CD4-positive, alpha-beta T cell treated with Interleukin-4 for 4 hours (primary cell): ENCODE measurements at places on chromosomes 5 and 9.

DNA sequence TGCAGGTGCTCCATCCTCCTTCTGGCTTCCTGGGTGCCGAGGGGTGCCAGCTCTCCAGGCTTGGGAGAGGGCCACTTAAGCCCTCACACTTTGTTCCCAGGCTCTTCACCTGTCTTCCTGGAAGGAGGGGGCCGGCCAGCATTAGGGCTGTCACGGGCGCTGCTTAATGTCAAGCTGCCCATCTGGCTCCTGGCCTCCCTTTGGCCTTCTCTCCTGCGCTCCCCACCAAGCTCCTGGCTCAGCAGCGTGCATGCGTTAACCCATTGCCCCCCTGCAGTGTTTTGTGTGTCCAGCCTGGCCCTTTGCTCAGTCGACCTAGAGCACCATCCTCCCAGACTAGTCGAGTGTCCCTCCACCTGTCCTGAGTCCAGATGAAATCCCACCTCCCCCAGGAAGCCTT, 21.3 kb downstream of the NTNG2 start:
- no peak for DNase-seq

GRCh38 chr5:15694696-15695214, 194.8 kb downstream of the FBXL7 start:
- DNase-seq = no peak

- no peak for DNase-seq
These were observed 167.5 kb upstream of the KLF9 start for GRCh38 chr9:70581955-70582350.

- DNase-seq = no peak
These were observed 6.9 kb downstream of the SHC3 start for GRCh38 chr9:89171693-89172092.

GRCh38 chr5:93257616-93258015, 323.4 kb downstream of the NR2F1-AS1 start:
- DNase-seq = no peak

GRCh38 chr5:59583151-59583809, 310.2 kb downstream of the PDE4D start:
- no peak for DNase-seq

DNA sequence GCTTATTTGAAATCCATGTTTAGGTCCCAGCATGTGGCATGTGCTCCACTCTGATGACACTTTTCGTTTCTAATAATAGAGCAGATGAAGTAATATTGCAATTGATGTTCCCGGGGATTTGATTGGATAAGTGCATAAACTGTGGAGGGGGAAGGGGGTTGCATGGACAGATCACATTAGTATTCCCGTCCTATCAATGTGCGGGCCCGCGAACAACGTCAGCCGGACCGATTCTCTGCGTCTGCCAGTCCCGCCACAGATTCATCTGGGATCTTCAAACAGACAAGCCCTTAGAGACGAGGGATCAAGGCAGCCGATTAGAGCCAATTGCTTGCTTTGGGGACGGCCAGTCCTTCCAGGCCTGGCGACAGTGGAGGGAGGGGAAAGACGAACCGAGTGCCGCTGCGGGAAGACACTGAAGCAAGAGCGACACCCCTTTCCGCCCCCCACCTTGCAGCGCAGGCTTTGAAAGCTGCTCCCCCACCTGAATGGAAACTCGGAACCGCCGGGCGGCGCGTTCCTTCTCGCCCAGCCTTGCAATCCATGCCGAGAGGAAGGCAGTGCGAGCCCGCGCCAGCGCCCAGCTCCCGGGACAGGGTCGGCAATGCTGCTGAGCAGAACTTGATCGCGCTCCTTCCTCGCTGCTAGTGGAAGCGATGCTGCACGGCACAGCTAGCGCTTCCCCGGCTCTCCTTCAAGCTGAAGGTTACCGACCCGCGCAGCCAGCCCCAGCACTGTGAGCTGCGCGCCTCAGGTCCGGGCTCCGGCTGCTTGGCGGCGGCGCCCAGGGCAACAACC, at the start of gene RGS7BP:
RGS7BP (plus strand) TSS at position 247 of the 798 bp plus-strand sequence. CDS start 610 bp downstream, outside the sequence.
- no peak for DNase-seq

GRCh38 chr9:134265078-134265477, 61.2 kb upstream of the RXRA start:
- DNase-seq = no peak

DNA sequence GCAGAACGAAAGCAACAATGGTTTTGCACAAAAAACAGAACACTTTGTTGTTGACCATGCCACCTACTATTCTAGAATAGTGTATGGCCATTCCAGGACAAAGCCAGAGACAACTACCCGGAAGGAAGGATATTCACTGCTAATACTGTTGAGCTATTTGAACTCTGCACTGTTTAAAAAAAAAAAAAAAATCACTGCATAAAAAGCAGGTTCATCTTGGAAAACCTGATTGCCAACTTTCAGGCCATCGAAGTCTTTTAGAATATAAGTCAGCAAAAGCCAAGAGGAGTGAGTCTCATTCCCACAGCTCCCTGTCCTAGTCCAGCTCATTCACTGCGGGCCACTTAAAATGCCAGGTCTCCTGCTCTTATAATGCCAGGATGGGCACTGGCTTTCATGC, 4.0 kb downstream of the ENC1 start:
- DNase-seq = no peak

DNA sequence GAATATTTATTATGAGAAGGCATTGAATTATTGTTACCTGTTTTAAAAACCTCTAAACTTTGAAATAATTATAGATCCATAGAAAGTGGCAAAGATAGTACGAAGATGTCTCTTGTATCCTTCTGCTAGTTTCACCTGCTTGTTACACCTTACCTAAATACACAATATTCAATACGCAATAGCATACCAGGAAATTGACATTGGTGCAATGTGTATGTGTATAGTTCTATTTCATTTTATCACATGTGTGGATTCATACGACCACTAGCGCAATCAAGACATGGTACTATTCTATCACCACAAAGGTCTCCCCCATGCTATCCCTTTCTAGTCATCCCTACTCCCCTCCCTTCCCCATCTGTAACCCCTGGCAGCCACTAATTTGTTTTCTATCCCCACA, 8.5 kb upstream of the OR2S2 start:
- no peak for DNase-seq

DNA sequence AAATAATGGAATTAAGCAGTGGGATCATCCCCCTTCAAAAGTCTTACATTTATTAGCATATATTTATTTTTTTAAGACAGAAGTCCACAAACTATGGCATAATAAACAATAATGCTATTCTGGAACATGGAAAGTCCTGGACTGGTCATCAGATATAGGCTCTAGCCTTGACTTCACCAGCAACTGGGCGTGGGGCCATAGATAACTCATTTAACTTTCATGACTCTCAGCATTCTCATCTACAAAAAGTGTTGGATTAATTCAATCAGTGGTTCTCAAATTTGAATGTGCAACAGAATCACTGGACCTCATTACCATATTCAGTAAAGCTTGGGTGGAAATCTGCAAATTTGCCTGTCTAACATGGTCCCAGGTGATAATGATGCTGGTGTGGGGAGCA, 253.8 kb downstream of the FBXL7 start:
- no peak for DNase-seq

DNA sequence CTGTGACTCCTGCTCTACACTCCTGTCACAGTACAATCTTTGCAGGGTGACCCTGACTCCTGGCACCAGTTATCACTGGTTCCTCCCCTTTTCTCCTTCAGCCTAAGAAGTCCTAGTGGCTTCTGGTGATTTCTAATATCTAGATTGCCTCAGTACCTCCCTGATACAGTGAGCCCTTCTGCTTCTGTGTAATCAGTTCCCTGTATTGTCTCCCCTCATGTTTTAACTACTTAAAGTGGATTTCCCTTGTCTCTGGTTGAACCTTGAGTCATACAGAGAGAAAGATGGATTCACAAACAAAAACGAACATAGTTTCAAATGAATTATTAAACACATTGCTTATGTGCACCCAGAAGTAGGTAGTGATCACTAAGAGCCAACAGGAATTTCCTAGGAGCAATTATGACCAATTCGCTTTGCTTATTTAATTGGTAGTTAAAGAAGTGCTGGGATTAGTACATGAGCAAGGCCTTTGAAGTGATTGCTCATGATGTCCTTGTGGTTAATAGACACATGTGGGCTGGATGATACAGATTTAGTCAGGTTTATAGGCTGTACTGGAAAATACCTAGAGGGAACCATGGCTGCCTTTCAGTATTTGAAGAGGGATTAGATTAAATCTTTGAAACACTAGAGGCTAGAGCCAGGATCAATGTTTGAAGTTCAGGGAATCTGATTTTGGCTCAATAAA, 145.8 kb upstream of the MEF2C start:
- no peak for DNase-seq

DNA sequence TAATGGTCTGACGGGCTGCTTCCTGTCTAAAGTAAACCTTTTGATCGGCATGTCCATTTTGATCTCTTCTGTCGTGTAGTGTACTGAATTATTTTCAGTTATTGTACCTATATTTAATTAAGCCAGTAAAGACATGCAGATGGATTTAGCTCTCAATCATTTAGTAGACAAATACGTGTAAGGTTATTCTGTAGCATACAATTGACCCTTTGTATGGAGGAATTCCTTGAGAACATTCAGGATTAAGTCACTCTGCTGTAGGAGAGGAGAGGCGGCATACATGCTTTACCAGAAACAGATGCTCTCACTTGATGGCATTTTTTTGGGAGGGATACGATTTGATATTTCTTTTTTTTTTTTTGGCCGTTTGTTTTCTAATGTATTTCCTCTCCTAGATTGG, 141.0 kb downstream of the PBX3 start:
- DNase-seq = no peak

GRCh38 chr9:38434853-38435252, 10.6 kb upstream of the IGFBPL1 start:
- DNase-seq = no peak

DNA sequence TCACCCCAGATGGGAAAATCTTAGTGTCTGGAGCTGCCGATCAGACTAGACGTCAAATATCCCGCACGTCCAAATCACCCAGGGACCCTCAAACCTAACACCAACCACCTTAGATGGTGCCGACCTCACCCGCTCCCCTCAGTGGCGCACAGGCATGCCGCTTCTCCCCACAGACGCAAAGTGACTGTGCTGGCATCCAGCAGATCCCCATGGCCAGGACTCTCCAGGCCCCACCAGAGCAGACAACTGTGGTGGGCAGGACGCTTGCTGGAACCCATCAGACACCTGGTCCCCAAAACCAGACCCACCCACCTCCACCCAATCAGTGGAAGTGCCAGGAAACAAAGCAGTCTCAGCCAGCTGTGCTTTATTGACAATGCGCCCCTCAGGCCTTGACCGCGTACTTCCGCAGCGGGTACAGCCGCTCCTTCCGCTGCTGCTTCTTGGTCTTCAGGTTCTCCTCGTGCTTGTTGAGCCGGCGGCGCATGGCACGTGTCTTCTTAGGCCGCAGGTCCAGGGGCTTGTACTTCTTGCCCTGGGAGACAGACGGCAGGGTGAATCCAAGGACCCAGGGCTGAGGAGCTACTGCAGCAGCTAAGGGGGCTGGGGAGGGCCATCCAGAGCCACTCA, 4.1 kb downstream of the RPL35 start:
- no peak for DNase-seq

GRCh38 chr5:130400091-130400490, 495.8 kb downstream of the CHSY3 start:
- DNase-seq = no peak

GRCh38 chr5:142396436-142397038, 71.7 kb upstream of the SPRY4 start:
- no peak for DNase-seq

DNA sequence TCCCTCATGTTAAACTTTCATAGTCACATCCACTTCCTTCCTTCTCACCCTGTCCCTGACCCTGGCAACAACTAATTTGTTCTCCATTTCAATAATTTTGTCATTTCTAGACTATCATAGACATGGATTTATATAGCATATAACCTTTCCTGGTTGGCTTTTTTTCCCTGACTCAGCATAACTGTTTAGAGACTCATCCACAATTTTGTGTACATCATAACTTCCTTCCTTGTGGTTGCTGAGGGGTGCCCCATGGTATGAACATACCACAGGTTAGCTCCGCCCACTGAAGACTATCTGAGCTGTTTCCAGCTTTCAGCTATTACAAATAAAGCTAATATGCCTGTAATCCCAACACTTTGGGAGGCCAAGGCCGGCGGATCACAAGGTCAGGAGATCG, 137.3 kb downstream of the PHF2 start:
- DNase-seq = no peak

- DNase-seq = no peak
These were observed 29.3 kb upstream of the UNC5A start for GRCh38 chr5:176781054-176781375.
